Activated T-helper 9 cell treated with anti-CD3 and anti-CD28 coated beads, Interleukin-2, amount 50 U/mL, for 16 hours (primary cell): ENCODE measurements at places on chromosomes 1 and 21.

GRCh38 chr1:195071461-195071860 is 1536.8 kb downstream of the KCNT2 start:
- no peak for DNase-seq

GRCh38 chr1:225765982-225766674 is 11.5 kb upstream of the SRP9 start:
- DNase-seq: no peak

- DNase-seq: no peak
Measured at GRCh38 chr1:114090738-114091505, 62.7 kb downstream of the SYT6 start.

DNA sequence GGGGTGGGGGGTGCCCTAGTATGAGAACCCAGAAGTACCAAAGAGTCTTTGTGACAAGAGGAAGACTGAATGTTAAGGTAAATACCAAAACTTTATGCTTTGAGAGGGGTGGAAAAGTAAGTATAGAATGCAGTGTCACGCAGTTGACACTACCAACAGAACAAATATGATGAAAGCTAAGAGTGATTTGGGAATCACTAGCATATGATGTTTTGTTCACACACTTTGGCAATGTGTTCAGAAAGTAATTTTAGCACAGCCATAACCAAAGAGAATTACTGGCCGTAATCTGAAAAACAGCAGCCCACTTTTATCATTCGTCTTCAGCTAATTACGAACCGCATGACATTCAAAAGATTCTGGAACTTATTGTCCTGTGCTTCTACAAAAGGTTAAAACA is 59.5 kb downstream of the ENAH start:
- no peak for DNase-seq

DNA sequence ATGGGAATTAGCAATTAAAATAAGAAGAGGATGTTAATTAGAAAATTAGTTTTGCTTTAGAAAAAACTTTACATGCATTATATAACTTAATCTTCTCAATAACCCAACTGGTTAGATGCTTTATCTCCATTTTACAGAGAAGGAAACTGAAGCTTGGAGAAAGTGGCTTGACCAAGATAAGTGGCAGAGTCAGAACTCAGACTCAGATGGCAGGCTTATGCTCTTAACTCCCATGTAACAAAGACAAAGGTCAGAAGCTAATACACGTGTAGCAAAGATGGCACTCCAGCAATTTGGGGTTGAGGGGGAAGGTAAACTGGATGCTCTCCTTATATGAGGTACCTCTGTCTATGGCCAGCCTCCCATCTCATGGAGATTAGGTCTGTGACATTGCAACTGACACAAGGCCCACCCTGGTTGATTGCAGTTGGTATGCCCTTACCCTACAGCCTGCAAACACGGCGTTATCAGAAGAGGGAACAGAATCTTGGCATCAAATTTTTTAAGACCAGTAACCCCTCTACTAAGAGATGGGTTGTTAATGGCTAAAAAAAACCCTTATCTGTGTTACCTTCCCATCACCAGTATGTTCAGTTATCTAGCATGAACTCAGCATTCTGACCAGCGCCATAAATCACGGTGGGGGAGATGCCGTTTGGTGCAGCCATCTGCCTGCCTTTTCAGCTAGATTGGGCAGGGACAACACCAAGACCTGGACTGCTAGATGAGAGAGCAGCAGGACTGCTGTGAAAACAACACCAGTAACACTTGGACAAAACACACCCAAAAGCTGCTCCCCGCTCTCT is 97.0 kb downstream of the UBR4 start:
- no peak for DNase-seq

- no peak for DNase-seq
Measured at GRCh38 chr1:31483012-31483946, 70.3 kb downstream of the SERINC2 start.

GRCh38 chr1:45617618-45618017 is 6.2 kb downstream of the CCDC17 start:
- no peak for DNase-seq

DNA sequence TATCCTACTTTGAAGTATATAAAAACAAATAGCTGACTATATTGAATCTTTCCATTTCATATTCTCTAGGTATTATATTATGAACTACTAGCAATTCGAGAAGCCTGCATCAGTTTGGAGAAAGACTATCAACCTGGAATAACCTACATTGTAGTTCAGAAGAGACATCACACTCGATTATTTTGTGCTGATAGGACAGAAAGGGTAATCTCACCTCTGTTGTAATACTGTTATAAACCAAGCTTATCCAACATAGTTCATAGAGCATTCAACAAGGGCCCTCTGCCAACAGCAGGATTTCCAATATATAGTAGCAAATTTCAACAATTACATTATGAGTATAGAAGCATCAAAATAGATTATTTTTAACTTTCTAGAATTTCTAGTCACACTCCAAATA is 43.7 kb upstream of the TEKT2 start:
- no peak for DNase-seq
